ENCODE measurements at places on chromosomes 5 and 9.

DNA sequence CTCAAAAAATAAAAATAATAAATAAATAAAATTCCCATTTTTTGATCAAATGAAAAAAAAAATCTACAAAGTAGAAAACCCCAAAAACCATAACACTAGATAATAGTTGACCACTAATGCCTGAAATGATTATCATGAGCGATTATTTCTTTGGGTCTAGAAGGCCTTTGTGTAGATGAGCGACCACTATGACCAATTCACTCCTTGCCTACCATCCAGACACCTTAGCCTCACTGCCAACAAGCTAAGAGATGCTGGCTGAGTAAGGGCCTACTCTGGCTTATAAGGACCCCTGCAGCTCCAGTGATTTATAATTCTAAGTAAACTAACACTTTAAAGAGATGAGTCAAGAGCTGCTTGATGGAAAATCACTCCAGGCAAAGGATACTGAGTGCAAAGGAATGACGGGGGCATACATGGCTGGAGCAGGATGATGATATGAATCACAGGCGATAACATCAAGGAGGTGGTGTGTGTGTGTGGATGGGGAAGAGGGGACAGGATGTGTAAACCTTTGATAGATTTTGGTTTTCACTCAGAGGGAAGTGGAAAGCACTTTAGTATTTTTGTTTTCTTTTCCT is 4.8 kb upstream of the F2RL1 start:
- no peak for DNase-seq

- DNase-seq = no peak
Observed at GRCh38 chr9:20405616-20406015, 216.7 kb downstream of the MLLT3 start.

DNA sequence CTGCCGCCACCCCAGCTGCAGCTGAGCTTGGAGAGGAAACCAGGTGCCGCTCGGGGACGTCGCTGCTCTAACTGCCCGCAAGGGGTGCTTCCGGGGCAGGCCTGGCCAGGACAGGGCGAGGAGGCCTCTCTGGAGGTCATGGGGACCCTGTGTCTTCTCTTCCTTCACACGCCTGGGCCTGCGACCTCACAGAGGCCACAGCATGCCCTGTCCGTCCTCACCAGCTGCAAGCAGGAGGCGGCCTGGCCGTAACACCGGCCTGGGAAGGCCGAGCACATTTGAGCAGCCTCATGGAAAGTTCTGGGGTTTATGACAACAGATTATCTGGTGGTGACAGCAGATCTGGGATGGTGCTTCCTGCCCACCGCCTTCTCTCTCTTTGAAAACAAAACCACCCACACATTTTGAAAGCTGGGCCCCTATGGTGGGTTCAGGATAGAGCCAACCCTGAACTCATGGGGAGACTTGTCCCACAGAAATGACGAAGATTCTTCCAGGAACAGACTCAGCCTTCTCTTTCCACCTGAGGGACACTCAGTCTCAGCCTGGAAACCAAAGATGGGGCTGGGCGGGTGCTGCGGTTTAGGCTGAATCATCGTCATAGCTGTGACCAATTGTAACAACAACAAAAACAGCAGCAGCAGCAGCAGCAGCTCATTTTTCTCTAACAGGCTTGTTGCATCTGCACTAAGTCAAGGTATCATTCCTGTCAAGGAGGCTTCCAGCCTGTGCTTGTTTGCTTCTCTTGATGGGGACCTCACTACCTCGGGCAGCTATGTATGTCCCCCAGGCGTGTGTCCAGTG is 99.6 kb upstream of the RAPGEF1 start:
- DNase-seq = no peak

GRCh38 chr9:98216391-98216790 is 24.0 kb upstream of the CORO2A start:
- DNase-seq = no peak

GRCh38 chr5:113231653-113232000 is 203.2 kb downstream of the TSSK1B start:
- DNase-seq = no peak

- DNase-seq = no peak
Observed at GRCh38 chr5:40569546-40570270, 110.0 kb upstream of the PTGER4 start.

- DNase-seq = no peak
Observed at GRCh38 chr5:2203774-2204173, 321.0 kb upstream of the IRX4 start.

- DNase-seq = peak; percentile 16
Observed at GRCh38 chr5:180126716-180127681, 55.4 kb upstream of the RNF130 start.

- no peak for DNase-seq
Observed at GRCh38 chr9:121358751-121359150, 11.3 kb downstream of the STOM start.

DNA sequence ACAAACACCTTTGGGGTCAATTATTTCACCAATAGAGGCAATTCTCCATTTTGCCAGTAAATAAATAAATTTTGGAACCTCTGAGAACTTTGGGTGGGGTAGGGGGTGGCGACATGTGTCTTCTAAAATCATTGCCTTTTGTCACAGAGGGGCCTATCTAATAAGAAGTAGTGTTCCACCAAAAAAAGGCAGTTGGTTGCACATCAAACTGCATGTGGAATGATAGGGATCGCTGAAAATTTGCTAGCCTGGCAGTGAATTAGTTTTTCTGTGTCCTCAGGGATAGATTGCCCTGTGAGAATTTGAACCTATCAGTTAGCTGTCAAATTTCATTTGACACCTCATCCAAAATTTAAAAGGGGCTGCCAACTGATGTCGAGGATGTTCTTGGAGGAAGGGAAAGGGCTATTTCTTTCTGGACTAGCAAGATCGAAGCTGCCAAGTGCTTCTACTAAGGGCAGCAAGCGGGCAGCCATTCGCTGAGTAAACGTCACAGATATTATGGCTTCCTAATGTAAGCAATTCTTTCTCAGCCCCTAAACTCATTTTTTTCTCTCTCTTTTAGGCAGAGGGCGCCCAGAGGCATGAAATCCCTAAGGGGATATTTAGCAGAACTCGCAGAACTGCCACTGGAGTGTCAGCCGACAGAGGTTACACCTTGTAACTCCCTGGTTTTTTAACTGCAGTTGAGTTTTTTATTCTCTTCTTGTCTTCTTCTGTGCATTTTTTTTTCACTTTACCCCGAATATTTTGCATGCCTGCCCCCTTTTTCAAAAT is 2208.1 kb upstream of the WWC1 start:
- no peak for DNase-seq

GRCh38 chr9:80651044-80651443 is 1038.3 kb downstream of the TLE1 start:
- no peak for DNase-seq

GRCh38 chr5:133242221-133242835 is 190.5 kb downstream of the HSPA4 start:
- no peak for DNase-seq

DNA sequence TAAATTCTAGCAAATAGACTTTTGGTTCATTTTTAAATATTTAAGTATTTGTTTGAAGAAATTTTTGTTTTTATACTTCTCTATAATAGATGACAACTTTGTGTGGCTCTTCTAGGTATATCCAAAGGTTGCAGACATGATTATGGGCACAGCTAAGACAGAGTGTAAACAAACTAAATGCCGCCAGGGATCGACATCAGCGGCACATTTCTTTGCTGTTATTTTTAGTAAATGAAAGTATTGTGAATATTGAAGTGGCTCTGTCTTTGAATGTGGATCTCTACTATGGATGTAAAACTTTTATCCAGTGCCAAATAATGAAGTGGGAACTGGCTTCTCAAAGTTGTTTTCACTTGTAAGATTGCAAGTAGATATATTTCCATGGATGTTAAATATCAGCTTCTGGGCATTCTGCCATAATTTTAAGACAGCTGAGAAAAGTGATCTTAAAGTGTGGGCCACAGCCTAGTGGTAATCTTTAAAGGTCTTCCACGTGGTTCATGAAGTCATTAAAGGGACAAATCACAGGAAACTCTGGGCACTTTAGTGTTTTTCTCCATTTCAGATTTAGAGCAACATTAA is 589.9 kb downstream of the ZNF608 start:
- DNase-seq = no peak

DNA sequence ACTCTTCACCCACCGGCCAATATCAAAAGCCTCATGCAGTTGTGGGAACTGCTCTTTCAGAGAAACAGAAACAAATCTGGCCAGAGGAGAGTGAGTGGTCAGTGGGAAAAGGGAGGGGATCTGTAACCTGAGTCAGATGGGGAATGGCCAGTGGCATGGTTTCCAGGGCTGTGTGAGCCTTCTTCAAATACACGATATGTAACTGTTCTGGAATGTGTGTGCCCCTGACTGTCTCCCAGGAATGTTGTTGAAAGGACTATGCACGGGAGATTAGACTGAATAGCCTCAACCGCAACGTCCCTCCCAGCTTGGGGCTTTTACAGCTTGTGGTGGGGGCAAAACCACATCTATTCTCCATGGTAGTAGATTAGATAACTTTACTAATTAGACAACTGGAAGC is 60.8 kb downstream of the SH3TC2 start:
- peak; percentile 16 for DNase-seq

GRCh38 chr5:38121420-38121819 is 136.9 kb upstream of the EGFLAM start:
- DNase-seq = no peak

DNA sequence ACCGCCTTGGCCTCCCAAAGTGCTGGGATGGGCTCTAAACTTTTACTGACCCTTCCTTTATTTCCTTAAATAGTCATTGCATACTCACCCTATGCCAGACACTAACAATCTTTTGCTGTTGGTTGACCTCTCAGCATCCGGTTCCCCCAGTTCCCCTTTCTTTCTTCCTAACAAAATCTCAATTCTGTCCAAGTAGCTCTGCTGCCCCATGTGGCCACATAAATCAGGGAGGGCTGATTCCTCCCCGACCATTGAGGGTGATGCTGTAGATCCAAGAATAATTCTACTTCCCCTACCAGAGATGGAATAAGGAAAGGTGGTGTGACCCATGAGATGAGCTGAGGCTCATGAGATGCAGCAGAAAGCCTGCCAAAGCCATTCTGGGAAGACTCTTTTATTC is 315.3 kb upstream of the MSX2 start:
- DNase-seq = no peak

DNA sequence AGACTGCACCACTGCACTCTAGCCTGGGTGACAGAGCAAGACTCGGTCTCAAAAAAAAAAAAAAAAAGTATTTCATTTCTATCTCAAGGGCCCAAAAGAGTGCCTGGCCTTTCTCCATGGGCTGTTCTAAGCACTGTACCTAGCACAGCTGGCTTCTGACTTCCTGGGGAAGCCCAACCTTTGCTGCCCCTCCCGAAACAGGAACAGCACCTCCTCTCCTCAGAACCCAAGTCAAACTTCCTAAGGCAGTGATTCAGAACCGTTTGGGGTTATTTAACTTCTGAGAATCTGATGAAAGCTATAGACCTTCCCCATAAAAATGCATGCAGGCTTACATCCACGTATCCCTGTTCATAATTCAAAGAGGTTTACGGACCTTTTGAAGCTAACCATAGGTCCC is 57.8 kb downstream of the NRG2 start:
- DNase-seq = no peak

DNA sequence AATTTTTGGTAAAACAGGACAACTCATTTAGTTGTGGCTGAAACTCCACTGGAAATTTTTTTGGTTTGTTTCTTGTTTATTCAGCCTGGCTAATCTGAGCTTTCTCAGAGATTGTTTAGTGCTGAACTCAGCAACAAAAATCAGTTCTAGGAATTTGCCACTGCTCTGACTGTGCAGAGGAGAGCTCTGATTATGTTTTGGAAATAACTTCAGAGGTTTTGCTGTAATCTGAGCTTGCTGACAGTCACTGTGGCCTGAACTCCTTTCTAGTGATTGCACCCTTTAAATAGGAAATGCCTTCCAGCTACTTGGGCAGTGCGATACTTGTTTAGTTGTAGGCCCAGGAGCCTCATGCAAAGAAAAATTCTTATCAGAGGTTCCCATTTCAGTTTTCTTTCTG is 60.2 kb downstream of the OSTF1 start:
- no peak for DNase-seq

- no peak for DNase-seq
Observed at GRCh38 chr5:75050415-75050814, 1.9 kb downstream of the GCNT4 start.

DNA sequence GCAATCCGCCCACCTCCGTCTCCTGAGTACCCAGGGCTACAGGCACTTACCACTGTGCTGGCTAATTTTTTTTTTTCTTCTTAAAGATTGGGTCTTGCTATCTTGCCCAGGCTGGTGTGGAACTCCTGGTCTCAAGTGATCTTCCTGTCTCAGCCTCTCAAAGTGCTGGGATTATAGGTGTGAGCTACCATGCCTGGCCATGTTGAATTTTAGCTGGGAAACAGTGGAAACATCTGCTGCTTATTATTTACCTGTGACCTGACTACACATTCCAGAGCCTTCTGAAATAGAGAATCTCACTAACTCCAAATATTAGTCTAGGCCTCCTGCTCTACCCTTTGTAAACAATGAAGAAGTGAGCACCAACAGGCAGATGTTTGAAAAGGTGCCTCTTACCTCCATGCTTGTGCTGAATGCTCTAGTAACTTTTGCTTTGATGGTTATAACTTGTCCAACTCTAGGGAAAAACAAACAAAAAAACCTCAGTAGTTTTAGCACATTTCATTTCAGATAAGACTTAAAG is 22.5 kb downstream of the ACOT12 start:
- no peak for DNase-seq

DNA sequence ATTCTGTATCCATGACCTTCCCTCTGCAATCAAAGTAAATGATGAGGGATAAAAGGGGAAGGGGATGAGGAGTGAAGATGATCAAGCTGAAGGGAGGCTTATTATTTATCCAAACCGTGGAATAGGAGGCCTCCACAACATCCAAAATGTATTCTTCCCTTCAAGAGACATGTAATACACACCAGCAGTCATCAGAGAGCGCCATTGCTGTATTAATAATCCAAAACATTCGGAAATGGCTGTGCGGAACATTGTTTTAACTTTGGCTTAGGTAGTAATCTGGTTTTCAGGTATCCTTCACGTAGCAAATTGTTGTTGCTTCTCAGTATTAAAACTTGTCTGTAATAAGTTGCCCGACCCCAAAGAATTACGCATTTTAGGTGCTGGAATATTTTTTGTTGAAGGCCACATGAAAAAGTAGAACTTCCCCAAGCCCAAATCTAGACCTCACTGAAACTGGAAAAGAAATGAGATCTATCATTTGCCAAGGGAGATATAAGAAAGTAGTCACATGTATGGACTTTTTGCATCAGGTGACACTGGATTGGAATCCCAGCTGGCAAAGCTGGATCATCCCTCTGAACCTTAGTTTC is 2.6 kb upstream of the BOD1 start:
- peak; percentile 64 for DNase-seq

GRCh38 chr9:36961051-36961450 is 73.0 kb downstream of the PAX5 start:
- DNase-seq = no peak
